CD4-positive, CD25-positive, alpha-beta regulatory T cell (primary cell): ENCODE measurements at places on chromosomes 11 and 22.
A peak's percentile ranks its signal among the peaks of the same experiment; 100 is the strongest.

DNA sequence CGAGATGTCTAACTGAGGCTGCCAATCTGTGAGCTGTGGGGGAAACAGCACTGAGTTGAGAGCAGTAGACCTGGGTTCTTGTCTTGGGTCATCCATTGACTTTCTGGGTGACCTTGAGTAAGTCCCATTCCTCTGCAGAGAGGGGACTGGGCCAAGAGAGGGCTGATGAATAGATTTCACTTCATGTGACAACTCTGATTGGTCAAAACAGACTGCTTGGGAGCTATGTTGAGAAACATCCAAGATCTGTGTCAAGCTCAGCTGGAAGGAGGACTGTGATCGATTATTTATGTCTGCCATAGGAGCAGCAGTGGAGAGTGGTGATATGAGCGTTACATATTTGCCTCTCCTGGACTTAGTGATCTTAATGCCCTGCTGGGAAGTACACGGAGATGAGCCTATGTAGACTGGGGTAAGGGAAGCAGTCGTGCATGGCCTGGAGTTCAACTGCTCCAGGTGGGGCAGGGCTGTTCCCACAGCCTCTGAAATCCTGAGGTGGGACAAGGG, 47.7 kb downstream of the OTOG start:
- DNase-seq, result no peak

DNA sequence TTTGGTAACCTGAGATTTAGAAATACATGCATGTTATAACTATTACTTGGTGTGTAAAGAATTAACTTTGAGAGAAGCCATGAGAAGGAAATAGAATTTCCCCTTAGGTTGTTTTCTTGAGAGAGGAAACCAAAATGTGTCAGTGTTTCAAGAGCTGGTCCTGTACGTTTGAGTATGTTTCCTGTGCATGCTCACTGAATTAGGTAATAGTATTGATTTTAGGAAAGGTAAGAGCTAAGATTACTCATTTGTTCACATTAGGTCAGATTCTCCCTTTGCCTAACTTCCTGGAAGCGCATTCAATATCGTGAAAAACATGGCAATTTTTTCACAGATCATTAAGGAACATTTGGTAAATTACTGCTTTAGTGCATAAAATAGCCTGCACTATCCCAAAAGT, 49.3 kb upstream of the RDX start:
- DNase-seq, result no peak

DNA sequence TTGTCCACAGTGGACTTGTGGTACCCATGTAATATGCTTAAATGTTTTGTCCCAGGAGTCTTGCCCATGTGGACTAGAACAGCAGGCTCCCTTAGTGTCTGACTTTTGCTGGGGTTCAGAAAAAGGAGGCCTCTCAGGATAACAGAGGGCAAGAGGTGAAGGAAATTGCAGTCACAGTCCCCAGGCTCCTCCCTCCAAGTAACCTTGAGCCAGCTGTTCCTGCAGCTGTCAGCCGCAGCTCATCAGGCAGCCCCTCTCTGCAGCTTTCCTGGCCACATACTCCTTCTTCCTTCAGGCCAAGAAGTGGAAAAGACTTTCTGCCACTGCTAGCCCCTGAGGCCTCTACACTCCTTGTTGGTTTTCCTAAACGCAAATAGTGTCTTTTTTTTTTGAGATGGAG, 6.3 kb upstream of the MYO18B start:
- peak; percentile 51 for DNase-seq

GRCh38 chr11:9153651-9154050, 62.3 kb upstream of the SCUBE2 start:
- DNase-seq, result no peak

DNA sequence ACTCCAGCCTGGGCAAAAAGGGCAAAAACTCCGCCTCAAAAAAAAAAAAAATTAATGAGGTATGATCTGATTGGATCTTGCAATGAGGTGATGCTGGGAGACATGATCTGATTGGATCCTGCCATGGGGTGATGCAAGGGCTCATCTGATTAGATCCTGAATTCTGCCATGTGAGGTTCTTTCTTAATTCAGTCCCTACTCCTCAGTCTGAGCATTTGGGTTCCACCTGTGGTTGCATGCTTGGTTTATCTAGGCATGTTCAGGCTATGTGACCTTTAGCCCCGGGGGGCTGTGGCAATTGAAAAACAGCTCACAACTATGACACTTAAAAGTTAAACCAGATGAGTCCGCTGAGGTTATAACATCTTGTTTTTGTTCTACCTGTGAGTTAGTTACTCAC, 4.8 kb upstream of the TRIM6 start:
- no peak for DNase-seq

GRCh38 chr22:36384766-36385481, 2.8 kb downstream of the MYH9 start:
- DNase-seq, result peak; percentile 48

DNA sequence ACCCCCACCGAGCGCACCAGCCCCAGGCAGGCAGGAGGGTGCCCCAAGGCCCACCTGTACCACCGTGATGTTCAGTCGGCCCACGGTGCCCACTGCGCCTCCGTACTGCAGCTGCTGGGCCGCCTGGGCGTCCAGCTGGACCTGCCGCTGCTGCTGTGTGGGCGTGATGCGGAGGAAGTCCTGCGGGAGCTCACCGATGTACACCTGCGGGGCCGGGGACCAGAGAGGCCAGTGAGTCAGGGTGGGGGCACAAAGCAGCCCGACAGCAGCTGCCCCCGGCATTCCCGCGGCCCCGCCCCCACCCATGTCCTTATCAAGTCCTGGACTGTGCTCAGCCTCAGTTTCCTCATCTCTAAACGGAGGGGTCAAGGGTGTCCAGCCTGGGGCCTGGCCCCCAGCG, 13.8 kb downstream of the TOLLIP start:
- no peak for DNase-seq

- DNase-seq, result no peak
These were observed 1333.9 kb downstream of the BRD1 start for GRCh38 chr22:48493733-48494132.

DNA sequence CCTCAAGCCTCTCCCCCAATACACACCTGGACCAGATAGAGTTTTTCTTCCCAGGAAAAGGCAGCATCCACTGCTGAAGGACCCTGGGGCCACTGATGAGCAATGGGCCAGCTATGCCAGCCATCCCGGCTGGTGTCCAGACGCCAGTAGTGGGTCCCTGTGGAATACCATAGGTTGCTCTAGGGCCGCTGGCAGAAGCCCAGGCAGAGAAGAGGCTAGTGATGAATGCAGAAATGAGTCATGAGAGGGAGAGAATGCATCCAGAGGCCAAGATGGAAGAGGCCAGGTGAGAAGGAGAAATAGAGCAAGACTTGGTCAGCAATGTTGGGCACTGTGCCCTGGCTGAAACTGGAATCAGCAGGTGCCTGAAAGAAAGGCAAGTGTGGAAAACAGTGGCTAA, 8.9 kb downstream of the HPX start:
- no peak for DNase-seq

- DNase-seq, result no peak
These were observed 92.2 kb downstream of the LUZP2 start for GRCh38 chr11:24589064-24589463.

DNA sequence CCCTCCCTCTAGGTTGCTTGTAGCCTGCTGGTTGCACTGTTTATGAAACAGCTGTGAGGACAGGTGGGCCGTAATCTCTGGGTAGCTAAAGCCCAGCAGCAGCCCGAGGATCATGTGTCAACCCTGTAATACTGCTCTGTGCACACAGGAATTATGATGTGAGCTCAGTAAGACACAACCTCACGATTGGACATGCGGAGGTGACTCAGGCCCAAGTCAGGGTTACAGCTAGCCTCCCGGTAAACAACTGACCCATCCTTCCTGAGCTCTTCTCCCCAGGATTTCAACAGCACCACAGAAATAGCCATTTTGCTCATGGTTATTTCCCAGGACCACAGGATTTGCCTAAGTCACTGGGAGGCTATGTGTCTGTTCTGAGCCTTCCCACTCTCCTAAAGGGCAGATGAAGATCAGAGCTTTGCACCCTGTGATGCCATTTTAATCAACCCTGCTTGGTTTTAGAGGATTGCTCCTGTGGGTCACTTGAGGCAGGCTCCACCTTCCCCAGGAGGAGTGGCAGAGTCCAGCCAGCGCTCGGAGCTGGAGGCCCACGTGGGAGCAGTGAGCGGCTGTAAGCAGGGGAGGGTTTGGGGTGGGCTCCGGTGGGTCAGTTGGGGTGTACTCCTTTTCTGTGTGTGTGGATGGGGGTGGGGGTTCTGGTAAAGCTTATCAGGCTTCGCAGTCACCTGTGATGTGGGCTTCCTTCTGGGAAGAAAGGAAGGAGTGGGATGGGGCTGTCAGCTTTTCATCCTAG, at the start of gene AMPD3:
AMPD3 (plus strand) TSS at position 387 of the 754 bp plus-strand sequence. CDS start 6,256 bp downstream, outside the sequence.
- no peak for DNase-seq
